Stimulated activated CD4-positive, alpha-beta T cell treated with anti-CD3 and anti-CD28 coated beads, Interleukin-2, amount 100 ng/mL, for 24 hours (primary cell): ENCODE measurements at places on chromosomes 6 and 20.

- no peak for DNase-seq
These were observed 31.9 kb downstream of the NCOA3 start for GRCh38 chr20:47533518-47534062.

- no peak for DNase-seq
These were observed 257.8 kb upstream of the KCNQ5 start for GRCh38 chr6:72363844-72364740.

- no peak for DNase-seq
These were observed 1.1 kb downstream of the MGME1 start for GRCh38 chr20:17969884-17970409.

- DNase-seq: peak; percentile 44
These were observed 31.4 kb downstream of the FYN start for GRCh38 chr6:111841822-111842221.

DNA sequence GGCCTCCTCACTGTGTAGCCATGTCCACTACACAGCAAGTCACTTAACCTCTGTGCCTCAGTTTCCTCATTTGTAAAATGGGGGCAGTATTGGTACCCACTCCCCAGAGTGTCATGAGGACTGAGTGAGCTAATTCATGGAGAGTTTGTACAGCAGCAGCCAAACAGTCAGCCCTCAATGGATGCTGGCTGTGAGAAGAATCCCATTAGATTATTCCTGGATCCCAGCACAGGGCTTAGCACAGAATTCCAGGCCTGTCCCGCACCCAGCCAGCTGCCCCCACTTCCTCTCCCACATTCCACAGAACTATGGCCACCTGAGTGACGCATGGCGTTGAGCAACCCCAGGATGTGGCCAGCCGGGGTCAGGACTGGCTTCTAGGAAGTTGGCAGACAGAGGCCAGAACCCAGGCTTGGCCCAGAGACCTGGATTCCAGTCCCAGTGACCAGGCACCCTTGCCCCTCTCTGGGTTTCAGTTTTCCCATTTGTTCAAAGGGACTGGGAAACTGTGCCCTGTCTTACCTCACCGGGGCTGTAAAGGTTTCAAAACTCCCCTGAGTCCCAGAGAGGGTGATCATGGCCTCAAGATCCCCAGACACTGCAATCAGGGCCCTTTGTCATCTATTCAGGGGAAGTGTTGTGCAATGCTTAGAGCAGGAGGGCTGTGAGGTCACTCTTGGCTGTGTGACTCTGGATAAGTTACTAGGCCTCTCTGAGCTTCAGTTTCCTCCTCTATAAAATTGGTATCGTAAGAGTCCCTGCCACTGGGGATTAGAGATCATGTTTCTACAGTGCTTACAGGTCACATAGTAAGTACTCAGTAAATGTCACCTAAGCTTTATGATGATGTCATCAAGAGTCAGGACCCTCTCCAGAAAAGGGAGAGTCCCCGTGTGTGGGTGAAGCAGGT, 3.0 kb upstream of the TGM2 start:
- no peak for DNase-seq

- DNase-seq: no peak
These were observed 102.0 kb downstream of the ANKS1A start for GRCh38 chr6:34990971-34991560.

GRCh38 chr20:43440531-43440930, 17.2 kb upstream of the SRSF6 start:
- no peak for DNase-seq

- DNase-seq: no peak
These were observed 69.2 kb downstream of the NUDT3 start for GRCh38 chr6:34323300-34323699.

- no peak for DNase-seq
These were observed 86.2 kb upstream of the NFATC2 start for GRCh38 chr20:51628533-51629398.

DNA sequence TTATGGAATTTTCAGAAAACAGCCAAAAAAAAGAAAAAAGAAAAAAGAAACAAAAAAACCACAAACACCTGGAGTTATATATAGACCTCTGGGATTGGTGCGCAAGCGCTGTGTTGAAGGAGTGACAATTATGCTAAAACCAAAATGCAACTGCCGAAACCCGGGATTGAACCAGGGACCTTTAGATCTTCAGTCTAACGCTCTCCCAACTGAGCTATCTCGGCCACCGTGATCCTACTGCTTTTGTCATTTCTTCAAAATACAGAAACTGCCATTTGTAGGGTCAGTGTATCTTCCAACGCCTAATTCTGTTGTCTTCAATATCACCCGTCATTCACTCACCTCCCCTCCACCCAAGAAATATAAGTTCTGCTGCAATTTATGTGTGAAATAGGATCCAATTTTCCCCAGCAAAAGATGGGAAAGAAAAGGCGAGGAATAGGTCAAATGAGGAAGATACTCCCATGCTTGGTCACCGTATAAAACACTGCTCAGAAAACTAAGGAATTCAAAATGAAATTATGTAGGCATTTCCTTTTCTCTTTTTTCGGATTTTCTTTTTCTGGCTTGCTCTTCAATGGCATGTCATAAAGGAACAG, 116.0 kb downstream of the TRIM27 start:
- DNase-seq: peak; percentile 68

- DNase-seq: no peak
These were observed 18.7 kb downstream of the CCDC170 start for GRCh38 chr6:151512481-151512880.

GRCh38 chr6:136524339-136524935, 25.8 kb downstream of the MAP7 start:
- no peak for DNase-seq

- DNase-seq: no peak
These were observed 88.6 kb downstream of the PSMB1 start for GRCh38 chr6:170464524-170464979.

- DNase-seq: no peak
These were observed 57.8 kb upstream of the NKAIN2 start for GRCh38 chr6:123745895-123746294.

GRCh38 chr6:26536571-26537159, 1.5 kb upstream of the HMGN4 start:
- peak; percentile 55 for DNase-seq

GRCh38 chr6:2274981-2275891, 29.8 kb upstream of the GMDS start:
- DNase-seq: no peak

- no peak for DNase-seq
These were observed 503.9 kb downstream of the CD83 start for GRCh38 chr6:14621518-14621917.

GRCh38 chr6:5208057-5208456, 52.7 kb downstream of the LYRM4 start:
- no peak for DNase-seq

DNA sequence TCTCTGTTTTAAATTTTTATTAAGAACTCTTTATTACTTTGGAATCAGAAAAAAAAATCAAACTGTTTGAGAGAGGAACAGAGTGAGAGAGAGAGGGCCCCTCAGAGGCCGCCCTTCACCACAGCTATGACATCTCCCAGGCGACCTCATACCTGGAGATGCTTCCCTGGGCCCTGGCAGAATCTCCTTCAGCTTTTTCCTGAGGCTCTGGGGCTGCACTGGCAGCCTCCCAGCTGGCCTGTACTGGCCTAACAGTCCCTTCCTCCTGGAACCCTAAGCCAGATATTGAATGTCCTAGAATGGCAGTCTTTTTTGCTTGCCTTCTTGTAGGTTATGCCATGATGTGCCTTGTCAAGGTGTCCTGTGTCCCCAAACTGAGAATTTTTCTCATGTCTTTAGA, 13.7 kb downstream of the ABHD12 start:
- DNase-seq: no peak

DNA sequence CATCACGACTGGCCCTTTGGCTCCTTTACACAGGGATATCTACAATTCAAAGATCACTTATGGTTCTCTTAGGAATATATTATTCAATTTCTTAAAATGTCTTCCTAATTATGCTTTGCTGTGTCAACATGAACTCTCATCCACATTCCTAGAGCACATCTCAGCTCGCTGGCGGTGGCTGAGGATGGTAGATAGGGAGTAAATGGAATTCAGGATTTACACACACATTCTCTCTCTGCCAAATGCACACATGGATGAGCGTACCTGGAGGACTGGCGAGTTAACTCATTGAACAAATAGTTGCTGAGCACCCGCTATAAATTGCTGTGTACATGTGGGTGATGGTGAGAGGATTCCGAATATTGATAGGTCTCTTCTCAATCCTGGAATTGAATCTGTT, 4.8 kb upstream of the MRPS10 start:
- no peak for DNase-seq

- DNase-seq: no peak
These were observed 80.4 kb upstream of the SLCO4A1 start for GRCh38 chr20:62561948-62562347.

DNA sequence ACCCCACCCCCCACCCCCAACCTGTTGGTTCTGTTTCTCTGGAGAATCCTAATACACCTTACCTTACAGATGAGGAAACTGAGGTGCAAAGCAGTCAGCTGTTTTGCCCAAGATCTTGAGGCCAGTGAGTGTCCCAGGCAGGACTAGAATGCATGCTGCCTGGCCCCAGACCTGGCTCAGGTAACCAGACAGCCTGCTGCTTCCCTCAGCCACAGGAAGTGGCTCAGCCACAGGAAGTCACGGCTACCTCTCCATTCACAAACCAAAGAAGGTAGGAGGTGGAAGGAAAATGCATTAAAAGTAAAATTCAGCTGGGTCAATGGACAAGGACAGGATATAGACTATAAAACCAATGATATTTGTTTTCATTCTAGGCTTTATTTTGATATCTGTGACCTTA, 517.6 kb downstream of the CD83 start:
- peak; percentile 49 for DNase-seq

DNA sequence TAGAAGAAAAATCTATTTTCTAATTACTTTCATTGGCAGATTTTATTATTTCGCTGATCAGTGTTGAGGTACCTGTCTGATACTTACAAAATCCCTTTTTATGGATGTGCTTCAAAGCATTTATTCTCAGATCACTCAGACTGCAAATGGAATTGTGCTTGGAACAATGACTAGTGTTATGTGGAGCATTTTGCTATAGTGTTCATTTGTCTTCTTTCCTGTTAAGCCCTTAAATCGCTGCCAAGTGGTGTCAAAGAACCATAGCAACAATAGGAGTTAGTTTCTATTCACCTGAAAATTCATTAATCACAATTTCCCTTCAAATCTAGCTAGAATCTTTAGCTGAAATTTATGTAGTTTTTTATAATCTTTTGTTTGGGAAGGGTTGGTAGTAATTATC, 29.8 kb downstream of the SMPDL3A start:
- DNase-seq: no peak

DNA sequence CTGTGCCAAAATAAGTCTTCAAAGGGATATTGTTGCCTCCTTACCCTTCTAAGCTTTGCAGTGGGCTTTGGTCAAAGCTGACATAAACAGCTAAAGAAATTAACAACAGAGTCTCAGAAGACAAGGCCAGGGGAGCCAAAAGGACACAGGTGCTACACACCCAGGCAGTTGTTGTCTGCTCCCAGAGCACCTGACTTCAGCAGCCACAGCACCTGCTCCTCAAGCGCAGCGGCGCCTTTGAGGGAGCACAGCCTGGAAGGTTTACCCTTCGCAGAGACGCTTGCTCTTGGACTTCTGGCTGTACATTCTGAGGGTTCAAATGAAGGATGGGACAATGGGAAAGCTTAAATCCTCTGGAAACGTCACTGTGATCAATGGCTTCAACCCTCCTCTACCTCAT, 16.6 kb downstream of the B4GALT5 start:
- no peak for DNase-seq

GRCh38 chr20:24148372-24148771, 159.8 kb upstream of the GGTLC1 start:
- DNase-seq: no peak

GRCh38 chr6:43907789-43908472, 137.9 kb downstream of the VEGFA start:
- no peak for DNase-seq

- DNase-seq: no peak
These were observed 68.2 kb upstream of the AFDN start for GRCh38 chr6:167758309-167759023.

DNA sequence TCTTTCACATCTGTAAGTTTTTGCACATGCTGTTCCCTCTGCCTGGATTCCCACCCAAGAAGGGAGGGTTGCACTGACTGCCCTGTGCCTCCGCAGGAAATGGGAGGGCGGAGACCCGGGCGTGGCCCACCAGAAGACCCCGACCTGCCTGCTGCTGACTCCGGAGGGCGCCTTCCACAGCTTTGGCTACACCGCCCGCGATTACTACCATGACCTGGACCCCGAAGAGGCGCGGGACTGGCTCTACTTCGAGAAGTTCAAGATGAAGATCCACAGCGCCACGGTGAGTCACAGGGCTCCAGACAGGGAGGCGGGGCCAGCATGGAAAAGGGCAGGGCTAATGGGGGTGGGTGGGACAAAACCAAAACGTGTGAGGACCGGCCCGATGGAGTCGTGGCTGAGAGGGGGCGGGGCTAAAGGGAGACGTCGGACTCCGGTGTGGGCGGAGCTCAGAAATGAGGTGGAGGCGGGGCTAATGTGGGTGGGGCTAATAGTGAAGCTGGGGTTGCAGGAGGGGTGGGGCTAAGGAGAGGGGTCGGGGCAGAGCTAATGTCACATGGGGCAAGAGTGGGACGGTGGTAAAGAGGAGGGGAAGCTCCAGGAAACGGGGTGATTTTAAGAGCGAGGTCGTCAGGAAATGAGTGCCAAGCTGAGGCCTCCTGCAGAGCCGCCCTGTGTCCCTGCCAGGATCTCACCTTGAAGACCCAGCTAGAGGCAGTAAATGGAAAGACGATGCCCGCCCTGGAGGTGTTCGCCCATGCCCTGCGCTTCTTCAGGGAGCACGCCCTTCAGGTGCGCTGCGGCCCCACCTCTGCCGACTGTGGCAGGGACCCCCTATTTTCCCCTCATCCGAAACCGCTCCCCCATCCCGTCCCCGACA, 12.6 kb downstream of the HSPA12B start:
- DNase-seq: peak; percentile 74

GRCh38 chr6:7424058-7424457, 34.5 kb downstream of the RIOK1 start:
- no peak for DNase-seq

GRCh38 chr6:5981126-5982026, 25.3 kb downstream of the NRN1 start:
- no peak for DNase-seq

- DNase-seq: no peak
These were observed 1292.4 kb downstream of the EPHA7 start for GRCh38 chr6:92126983-92127382.

DNA sequence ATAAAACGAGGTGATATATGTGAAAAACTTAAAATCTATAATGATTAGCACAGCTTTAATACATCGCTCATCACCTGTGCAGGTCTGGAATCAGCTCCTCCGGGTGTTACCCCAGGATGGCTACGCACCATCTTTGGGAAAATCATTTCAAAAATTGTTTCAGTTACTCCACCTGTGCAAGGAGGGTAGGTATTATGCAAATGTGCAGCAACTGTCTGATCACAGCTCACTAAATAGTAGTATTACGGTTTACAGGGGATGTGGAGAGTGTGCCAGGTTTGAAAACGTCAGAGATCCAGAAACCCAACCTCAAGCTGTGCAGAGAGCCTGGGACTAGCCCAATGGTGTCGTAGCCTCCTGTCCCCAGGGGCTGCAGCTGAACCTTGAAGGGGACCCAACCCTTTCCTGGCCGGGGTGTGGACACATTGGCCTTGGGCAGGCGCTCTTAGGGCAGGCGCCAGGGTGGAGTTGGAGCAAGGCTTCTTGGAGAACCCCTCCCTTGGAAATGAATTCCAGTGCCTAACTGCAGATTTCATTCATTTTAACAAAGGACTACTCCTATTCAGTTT, 24.2 kb upstream of the SGK1 start:
- no peak for DNase-seq
